Body of pancreas (tissue), 4 donors: ENCODE measurements at places on chromosomes 2 and 18. TPM values are rescaled to one million over a fixed set of nuclear protein-coding genes. Genes with fewer than 3 reads are reported as not detected.

Gene CHST9
- 6.7 TPM for total RNA-seq

DNA sequence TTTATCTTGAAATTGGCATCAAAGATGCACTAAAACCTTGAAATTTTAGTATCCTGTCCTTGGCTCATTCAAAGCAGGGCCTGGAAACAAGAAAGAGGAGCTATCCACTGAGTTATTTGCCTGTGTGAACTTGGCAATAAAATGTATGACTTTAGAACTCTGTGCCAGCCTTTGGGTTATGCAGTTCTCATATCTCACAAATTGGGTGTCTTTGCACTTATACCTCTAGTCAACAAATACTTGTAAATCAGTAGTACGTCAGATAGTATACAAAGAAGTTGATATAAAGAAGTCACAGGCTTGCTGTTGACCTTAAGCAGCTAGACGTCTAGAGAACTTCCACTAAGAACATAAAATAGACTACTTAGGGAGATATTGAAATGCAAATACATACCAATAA, 1331.9 kb downstream of the DPP10 start:
- no peak overlapping the region for H3K27ac ChIP-seq
- no peaks in the 10 kb centered on the region for H3K4me1 ChIP-seq
- no peaks in the 10 kb centered on the region for H3K36me3 ChIP-seq
- no peak for DNase-seq
- no peaks in the 10 kb centered on the region for H3K27me3 ChIP-seq

DNA sequence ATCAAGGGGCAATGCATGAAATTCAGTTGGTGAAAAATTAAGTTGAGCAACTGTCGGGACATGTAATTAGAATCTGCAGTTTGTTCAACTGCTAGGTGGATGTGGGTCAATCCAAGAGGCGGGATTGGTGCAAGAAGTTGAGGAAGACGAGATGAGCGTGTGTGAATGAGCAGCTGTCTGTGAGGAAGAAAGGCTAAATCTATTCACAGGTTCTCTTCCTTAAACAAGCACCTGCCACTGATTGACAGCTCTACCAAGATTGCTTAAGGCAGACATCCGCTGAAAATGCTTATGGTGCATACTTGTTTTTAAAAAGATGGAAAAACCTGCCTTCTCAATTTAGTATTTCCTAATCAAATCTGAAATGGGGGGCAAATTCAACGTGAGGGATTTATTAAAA, 323.4 kb upstream of the THUMPD2 start:
- no peaks in the 10 kb centered on the region for H3K36me3 ChIP-seq
- DNase-seq = no peak
- peaks cover 3% of the 10 kb centered on the region for H3K27me3 ChIP-seq
- H3K4me3 ChIP-seq = no peak overlapping the region
- H3K4me1 ChIP-seq = no peaks in the 10 kb centered on the region

Gene ZSWIM2
- total RNA-seq = not detected

Gene ERICH2
- total RNA-seq = not detected

- H3K4me3 ChIP-seq = no peak overlapping the region
- peaks cover 91% of the 10 kb centered on the region for H3K4me1 ChIP-seq
- DNase-seq = no peak
- no peaks in the 10 kb centered on the region for H3K27me3 ChIP-seq
Measured at GRCh38 chr2:231410293-231411004, 14.9 kb downstream of the B3GNT7 start.

GRCh38 chr2:62382757-62383156, 123.2 kb downstream of the TMEM17 start:
- DNase-seq = no peak
- H3K4me1 ChIP-seq = no peaks in the 10 kb centered on the region
- H3K27me3 ChIP-seq = no peaks in the 10 kb centered on the region
- H3K4me3 ChIP-seq = no peak overlapping the region

DNA sequence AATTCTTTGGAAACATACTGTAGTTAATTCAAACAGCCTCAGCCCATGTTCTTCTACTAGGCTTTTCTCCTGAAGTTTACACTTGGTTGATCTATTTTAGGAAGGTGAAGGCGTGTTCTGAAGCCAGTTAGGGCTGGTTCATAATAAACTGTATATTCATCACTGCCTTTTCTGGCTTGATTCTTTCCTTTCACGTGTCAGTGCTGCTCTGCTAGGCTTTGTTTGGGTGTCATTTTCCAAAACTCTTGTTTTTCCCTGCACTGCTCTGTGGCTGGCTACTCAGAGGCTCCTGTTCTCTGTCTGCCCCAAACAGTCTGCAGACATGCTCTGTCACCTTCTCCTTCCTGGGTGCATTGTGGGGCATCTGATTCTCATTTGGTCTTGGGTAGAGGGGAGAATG, 136.1 kb downstream of the PARD3B start:
- H3K27me3 ChIP-seq = no peaks in the 10 kb centered on the region
- peaks cover 10% of the 10 kb centered on the region for H3K4me1 ChIP-seq
- H3K4me3 ChIP-seq = no peak overlapping the region
- no peak for DNase-seq
- no peak overlapping the region for H3K27ac ChIP-seq
